Colonic mucosa (tissue), 4 donors: ENCODE measurements at places on chromosomes 7 and 10. TPM values are rescaled to one million over a fixed set of nuclear protein-coding genes. Genes with fewer than 3 reads are reported as not detected.

- H3K4me1 ChIP-seq, result no peaks in the 10 kb centered on the region
- DNase-seq, result no peak
- no peak overlapping the region for H3K4me3 ChIP-seq
- H3K36me3 ChIP-seq, result no peaks in the 10 kb centered on the region
These were observed 290.6 kb upstream of the SMIM30 start for GRCh38 chr7:113408999-113409398.

The FRG2B gene
- total RNA-seq, result not detected

The SMARCD3 gene
- 6.7 TPM for total RNA-seq

The ZNF736 gene
- 15.2 TPM for total RNA-seq

The EVX1 gene
- total RNA-seq, result 1.5 TPM

- H3K4me1 ChIP-seq, result no peaks in the 10 kb centered on the region
- H3K27ac ChIP-seq, result no peak overlapping the region
- H3K27me3 ChIP-seq, result no peaks in the 10 kb centered on the region
- no peaks in the 10 kb centered on the region for H3K36me3 ChIP-seq
- H3K4me3 ChIP-seq, result no peak overlapping the region
These were observed 25.5 kb upstream of the AFAP1L2 start for GRCh38 chr10:114429581-114430335.

DNA sequence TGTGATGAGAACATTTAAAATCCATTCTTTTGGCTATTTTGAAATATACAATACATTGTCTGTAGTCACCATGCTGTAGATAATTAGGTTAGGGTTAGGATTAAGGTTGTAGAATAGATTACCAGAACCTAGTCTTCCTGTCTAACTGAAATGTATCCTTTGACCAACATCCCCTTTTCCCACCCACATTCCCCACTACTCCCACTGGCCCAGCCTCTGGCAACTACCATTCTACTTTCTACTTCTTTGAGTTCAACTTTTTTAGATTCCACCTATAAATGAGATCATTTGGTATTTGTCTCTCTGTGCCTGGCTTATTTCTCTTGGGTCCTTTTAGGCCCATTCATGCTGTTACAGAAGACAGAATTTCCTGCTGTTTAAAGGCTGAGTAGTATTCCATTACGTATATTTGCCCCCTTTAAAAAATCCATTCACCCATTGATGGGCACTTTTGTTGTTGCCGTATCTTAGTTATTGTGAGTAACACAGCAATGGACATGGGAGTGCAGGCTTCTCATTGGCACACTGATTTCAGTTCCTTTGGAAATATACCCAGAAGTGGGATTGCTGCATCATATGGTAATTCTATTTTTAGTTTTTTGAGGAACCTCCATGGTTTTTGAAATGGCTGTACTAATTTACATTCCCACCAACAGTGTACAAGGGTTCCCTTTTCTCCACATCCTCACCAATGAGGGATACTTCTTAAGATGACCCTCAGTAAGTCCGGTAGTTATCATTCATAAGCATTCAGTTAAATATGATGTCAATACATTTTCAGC, 104.0 kb downstream of the RALA start:
- no peaks in the 10 kb centered on the region for H3K27me3 ChIP-seq
- no peak overlapping the region for H3K4me3 ChIP-seq

GRCh38 chr7:153061910-153062528, 302.5 kb downstream of the ACTR3B start:
- no peak overlapping the region for H3K4me3 ChIP-seq
- H3K27ac ChIP-seq, result no peak overlapping the region
- no peaks in the 10 kb centered on the region for H3K36me3 ChIP-seq
- no peaks in the 10 kb centered on the region for H3K4me1 ChIP-seq
- no peaks in the 10 kb centered on the region for H3K27me3 ChIP-seq

GRCh38 chr10:51001587-51001986, 72.7 kb upstream of the PRKG1 start:
- no peaks in the 10 kb centered on the region for H3K27me3 ChIP-seq
- H3K27ac ChIP-seq, result no peak overlapping the region
- H3K4me3 ChIP-seq, result no peak overlapping the region
- H3K36me3 ChIP-seq, result no peaks in the 10 kb centered on the region
- DNase-seq, result no peak
- H3K4me1 ChIP-seq, result no peaks in the 10 kb centered on the region

DNA sequence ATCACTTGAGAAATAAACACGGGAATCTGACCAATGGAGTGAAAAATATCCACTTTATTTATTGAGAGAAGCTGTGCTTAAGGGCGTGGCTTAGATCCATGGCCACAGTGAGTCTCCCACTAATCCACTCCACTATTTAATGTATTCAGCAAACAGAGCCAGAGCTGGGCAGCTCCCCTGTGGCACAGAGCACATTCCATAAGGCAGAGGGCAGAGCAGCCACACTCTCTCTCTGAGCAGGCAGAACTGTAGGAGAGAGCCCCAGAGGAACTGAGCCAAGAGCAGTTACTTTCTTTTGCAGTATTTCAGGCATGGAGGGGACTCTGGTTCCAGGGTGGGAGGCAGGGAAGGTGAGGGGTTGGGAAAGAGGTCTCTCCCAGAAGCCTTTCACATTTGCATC, 106.0 kb downstream of the GALNT17 start:
- no peaks in the 10 kb centered on the region for H3K27me3 ChIP-seq
- no peaks in the 10 kb centered on the region for H3K36me3 ChIP-seq
- H3K4me1 ChIP-seq, result no peaks in the 10 kb centered on the region
- H3K27ac ChIP-seq, result no peak overlapping the region
- DNase-seq, result no peak

The PNLIPRP1 gene
- 2.5 TPM for total RNA-seq

- DNase-seq, result no peak
- H3K4me3 ChIP-seq, result no peak overlapping the region
- no peaks in the 10 kb centered on the region for H3K27me3 ChIP-seq
- no peaks in the 10 kb centered on the region for H3K36me3 ChIP-seq
- H3K27ac ChIP-seq, result no peak overlapping the region
- no peaks in the 10 kb centered on the region for H3K4me1 ChIP-seq
These were observed 364.8 kb downstream of the SFMBT2 start for GRCh38 chr10:7045891-7046599.

- no peak overlapping the region for H3K4me3 ChIP-seq
- H3K4me1 ChIP-seq, result no peaks in the 10 kb centered on the region
- no peaks in the 10 kb centered on the region for H3K36me3 ChIP-seq
- DNase-seq, result no peak
- H3K27me3 ChIP-seq, result no peaks in the 10 kb centered on the region
These were observed 72.9 kb downstream of the NPY start for GRCh38 chr7:24356718-24357386.

DNA sequence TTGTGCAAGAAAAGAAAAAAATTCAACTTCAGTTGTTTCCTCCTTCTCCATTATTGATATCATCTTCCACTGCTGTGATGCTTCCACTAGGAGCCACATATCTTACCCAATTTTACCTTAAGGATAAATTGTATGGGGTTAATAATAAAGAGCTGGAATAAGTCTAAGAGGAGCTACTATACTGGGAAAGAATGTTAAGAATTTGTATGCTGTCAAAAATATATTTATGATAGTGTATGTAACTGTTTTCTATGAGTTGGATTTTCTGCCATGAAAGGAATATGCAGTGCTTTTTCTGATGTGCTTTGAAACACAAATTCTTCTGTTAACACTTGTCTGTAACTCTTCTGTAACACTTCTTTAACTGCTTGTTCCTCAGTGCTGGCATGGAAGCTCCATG, 219.1 kb downstream of the VTI1A start:
- H3K27me3 ChIP-seq, result no peaks in the 10 kb centered on the region
- H3K27ac ChIP-seq, result no peak overlapping the region
- no peaks in the 10 kb centered on the region for H3K4me1 ChIP-seq
- DNase-seq, result no peak
